ENCODE measurements at places on chromosomes 1 and 21.

DNA sequence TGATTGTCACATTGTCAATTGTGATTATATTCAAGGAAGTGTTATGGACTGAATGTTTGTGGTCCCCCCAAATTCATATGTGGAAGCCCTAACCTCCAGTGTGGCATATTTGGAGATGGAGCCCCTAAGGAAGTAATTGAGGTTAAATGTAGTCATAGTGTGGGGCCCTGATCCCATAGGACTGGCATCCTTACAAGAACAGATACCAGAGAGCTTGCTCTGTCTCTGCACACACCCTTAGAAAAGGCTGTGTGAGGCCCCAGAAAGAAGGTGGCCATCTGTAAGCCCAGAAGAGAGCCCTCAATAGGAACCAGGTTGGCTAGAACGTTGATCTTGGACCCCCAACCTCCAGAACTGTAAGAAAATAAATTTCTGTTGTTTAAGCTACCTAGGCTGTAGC is 28.1 kb downstream of the VANGL1 start:
- H3K4me3 ChIP-seq = no peak overlapping the region
- H3K27ac ChIP-seq = no peak overlapping the region
- peaks cover 42% of the 10 kb centered on the region for H3K36me3 ChIP-seq
- no peak for DNase-seq
- H3K4me1 ChIP-seq = peaks cover 26% of the 10 kb centered on the region
- no peaks in the 10 kb centered on the region for H3K27me3 ChIP-seq

DNA sequence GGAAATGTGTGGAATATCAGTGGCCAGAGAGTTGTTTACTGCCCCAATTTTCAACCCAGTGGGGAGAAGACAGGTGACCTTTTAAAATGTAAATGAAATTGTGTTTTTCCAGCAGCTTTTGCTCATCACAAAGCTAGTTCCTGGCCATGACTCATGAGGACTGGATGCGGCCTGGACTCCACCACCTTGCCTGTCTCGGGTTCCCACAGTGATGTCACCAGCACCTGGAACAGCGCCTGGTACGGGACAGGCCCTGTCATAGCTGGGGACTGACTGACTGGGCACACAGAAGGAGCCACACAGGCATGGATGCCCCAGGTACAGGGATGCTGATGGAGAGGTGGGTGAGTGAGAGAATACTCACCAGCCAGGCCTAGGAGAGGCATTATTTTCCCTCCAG is 277.1 kb downstream of the AJAP1 start:
- H3K36me3 ChIP-seq = no peaks in the 10 kb centered on the region
- H3K4me1 ChIP-seq = no peaks in the 10 kb centered on the region
- DNase-seq = no peak

GRCh38 chr1:197320991-197321531 is 53.0 kb downstream of the CRB1 start:
- H3K27me3 ChIP-seq = no peaks in the 10 kb centered on the region
- H3K27ac ChIP-seq = no peak overlapping the region

GRCh38 chr1:243508303-243508713 is 252.5 kb downstream of the SDCCAG8 start:
- no peak overlapping the region for H3K27ac ChIP-seq
- H3K4me1 ChIP-seq = peaks cover 10% of the 10 kb centered on the region
- H3K36me3 ChIP-seq = peaks cover 5% of the 10 kb centered on the region
- H3K27me3 ChIP-seq = no peaks in the 10 kb centered on the region
- DNase-seq = no peak

DNA sequence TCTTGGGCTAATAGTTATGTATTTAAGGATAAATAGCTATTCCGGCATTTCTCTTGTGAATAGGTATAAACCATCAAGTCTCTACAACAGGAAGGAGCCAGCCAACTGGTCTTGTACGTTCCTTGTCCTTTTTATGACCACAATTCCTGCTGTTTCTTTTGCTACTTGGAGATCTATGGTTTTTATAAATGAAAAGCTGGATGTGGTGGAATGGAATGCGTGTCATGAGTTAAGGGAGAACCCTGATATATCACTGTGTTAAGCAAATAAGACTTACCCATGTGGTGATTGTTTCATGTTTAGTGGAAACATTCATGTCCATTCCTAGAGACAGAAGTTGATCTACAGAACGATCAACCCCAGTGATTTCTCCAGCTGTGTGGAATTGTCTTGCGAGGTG is 282.1 kb downstream of the RPS6KC1 start:
- H3K27ac ChIP-seq = no peak overlapping the region
- H3K4me1 ChIP-seq = no peaks in the 10 kb centered on the region
- no peaks in the 10 kb centered on the region for H3K27me3 ChIP-seq

- no peak overlapping the region for H3K4me3 ChIP-seq
- H3K4me1 ChIP-seq = peaks cover 4% of the 10 kb centered on the region
- peaks cover 4% of the 10 kb centered on the region for H3K27me3 ChIP-seq
These were observed 7.7 kb upstream of the TTLL10 start for GRCh38 chr1:1165900-1166421.

DNA sequence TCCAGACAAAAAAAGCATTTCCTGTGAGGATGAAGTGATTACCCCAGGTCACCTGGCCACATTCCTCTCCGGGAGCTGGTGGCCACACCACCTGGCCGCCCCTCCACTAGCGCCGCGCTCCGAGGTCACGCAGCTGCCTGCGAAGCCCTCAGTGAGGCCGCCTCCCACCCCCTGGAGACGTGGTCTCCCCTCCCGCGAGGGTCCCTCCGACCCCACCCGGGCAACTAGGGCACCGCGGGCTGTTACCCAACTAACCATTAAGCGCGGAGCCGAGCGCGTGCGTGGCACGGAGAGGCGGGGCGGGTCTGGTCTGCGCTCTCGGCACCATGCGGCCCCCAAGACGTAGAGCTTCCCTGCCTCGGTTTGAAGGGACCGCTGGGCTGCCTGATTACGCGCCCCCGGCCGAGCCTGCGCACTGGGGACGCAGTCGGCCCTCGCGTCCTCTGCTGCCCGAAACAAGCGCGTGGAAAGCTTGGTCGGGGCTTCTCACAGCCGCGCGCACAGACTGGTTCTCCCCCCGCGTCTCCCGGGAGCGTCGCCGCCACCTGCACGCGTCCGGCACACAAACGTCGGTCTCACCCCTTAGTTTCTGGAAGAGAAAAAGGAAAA is 106.5 kb downstream of the SLC16A1 start:
- no peaks in the 10 kb centered on the region for H3K36me3 ChIP-seq
- no peak overlapping the region for H3K27ac ChIP-seq
- H3K4me3 ChIP-seq = peak overlapping the region; percentile 68
- no peak for DNase-seq

DNA sequence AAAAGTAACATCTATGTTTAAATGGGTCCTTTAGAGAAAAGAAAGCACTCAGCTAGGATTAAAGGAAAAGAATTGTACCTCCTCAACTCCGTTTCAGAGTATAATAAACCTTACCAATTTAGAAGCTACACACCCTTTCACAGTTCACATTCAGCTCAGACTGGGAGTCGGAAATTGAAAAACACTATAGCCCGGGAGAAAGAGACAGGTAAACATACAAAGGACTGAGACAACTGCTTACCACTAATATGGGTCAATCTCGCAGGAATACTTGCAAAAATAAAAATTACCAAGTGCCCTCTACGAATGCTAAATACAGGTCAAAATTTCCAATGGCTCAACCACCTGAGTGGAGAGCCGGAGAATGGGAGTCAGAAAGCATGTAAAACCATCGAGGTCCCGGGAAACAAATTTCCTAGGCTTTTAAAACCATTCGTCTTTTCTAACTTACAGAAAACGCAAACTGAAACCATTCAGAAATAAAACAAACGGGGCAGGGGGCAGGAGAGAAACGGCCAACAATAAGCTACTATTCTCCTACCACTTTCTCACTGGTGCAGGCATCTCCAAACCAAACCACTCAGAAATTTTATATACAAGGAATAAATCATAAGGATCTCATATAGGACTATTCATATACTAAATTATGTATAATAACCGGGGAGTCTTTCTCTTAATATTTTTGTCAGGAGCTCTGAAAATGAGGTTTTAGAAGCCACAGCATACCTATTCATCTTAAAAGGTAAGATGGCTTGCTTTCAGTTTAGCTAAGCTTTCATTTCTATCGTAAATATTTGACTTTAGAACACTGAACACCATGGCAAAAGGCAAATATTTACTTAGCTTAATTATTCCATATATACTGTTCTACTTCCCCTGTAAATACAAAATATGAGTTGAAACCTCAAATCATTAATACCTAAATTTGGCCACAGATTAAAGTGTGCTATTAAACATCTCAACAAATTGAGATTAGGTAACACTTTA is 136.5 kb downstream of the RERE start:
- H3K4me3 ChIP-seq = no peak overlapping the region
- peaks cover 12% of the 10 kb centered on the region for H3K36me3 ChIP-seq
- H3K27me3 ChIP-seq = no peaks in the 10 kb centered on the region
- DNase-seq = no peak

- peak; percentile 64 for DNase-seq
- H3K4me1 ChIP-seq = peaks cover 9% of the 10 kb centered on the region
These were observed 39.1 kb downstream of the CLIC6 start for GRCh38 chr21:34707876-34708325.

- no peak for DNase-seq
- no peak overlapping the region for H3K27ac ChIP-seq
- no peak overlapping the region for H3K4me3 ChIP-seq
- H3K4me1 ChIP-seq = peaks cover 1% of the 10 kb centered on the region
- no peaks in the 10 kb centered on the region for H3K36me3 ChIP-seq
- H3K27me3 ChIP-seq = no peaks in the 10 kb centered on the region
These were observed 44.6 kb downstream of the WNT9A start for GRCh38 chr1:227903061-227903521.

GRCh38 chr1:149978547-149979023 is 31.9 kb downstream of the OTUD7B start:
- H3K36me3 ChIP-seq = peaks cover 8% of the 10 kb centered on the region
- no peaks in the 10 kb centered on the region for H3K27me3 ChIP-seq
- no peak overlapping the region for H3K4me3 ChIP-seq
- H3K27ac ChIP-seq = no peak overlapping the region
- DNase-seq = no peak

- H3K27me3 ChIP-seq = peaks cover 5% of the 10 kb centered on the region
- H3K27ac ChIP-seq = no peak overlapping the region
- no peak for DNase-seq
- H3K4me3 ChIP-seq = no peak overlapping the region
These were observed 31.2 kb upstream of the CA6 start for GRCh38 chr1:8914466-8914865.

GRCh38 chr1:67555461-67556296 is 125.5 kb upstream of the SERBP1 start:
- no peak overlapping the region for H3K4me3 ChIP-seq
- H3K4me1 ChIP-seq = no peaks in the 10 kb centered on the region
- H3K36me3 ChIP-seq = no peaks in the 10 kb centered on the region
- H3K27ac ChIP-seq = no peak overlapping the region
- peaks cover 4% of the 10 kb centered on the region for H3K27me3 ChIP-seq

GRCh38 chr1:93330196-93330595 is 15.5 kb upstream of the DR1 start:
- H3K36me3 ChIP-seq = peaks cover 2% of the 10 kb centered on the region
- H3K27ac ChIP-seq = no peak overlapping the region
- no peak for DNase-seq
- H3K4me3 ChIP-seq = no peak overlapping the region
